ENCODE measurements at places on chromosomes 6 and 20.
A peak's percentile ranks its signal among the peaks of the same experiment; 100 is the strongest.

GRCh38 chr6:7201732-7202541 is 94.2 kb downstream of the RREB1 start:
- H3K27me3 ChIP-seq: no peaks in the 10 kb centered on the region
- H3K36me3 ChIP-seq: peaks cover 67% of the 10 kb centered on the region
- H3K27ac ChIP-seq: no peak overlapping the region
- H3K4me1 ChIP-seq: no peaks in the 10 kb centered on the region
- H3K4me3 ChIP-seq: no peak overlapping the region

DNA sequence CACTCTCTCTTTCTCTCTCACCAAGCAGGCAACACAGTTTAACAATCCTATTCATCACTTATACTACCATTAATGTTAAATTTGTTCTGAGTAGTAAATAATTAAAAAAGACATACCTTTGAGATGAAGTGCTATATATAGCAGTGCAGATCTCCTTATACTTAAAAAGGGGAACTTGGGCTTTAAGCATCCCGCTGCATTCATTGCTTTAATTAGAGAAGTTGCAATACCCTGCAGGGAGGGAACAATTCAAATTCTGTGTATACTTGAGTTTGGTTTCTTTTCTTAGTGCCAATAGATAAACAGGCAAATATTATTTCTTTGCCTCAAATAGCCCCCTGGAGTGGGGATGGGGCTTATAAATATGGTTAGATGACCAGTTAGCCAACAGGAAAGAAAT is 10.8 kb upstream of the ZBTB24 start:
- no peak overlapping the region for H3K4me3 ChIP-seq
- H3K27ac ChIP-seq: no peak overlapping the region
- H3K4me1 ChIP-seq: peaks cover 5% of the 10 kb centered on the region
- H3K36me3 ChIP-seq: no peaks in the 10 kb centered on the region

DNA sequence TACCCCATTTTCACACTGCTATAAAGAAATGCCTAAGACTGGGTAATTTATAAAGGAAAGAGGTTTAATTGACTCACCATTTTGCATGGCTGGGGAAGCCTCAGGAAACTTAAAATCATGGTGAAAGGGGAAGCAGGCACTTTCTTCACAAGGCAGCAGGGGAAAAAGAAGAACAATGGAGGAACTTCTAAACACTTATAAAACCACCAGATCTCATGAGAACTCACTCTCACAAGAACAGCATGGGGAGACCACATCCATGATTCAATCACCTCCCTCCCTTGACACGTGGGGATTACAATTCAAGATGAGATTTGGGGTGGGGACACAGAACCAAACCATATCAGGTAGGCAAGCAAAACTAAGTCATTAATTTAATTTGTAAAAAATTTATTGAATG is 343.2 kb downstream of the FRK start:
- no peak overlapping the region for H3K4me3 ChIP-seq
- H3K27me3 ChIP-seq: no peaks in the 10 kb centered on the region
- DNase-seq: no peak
- no peaks in the 10 kb centered on the region for H3K4me1 ChIP-seq

- no peaks in the 10 kb centered on the region for H3K4me1 ChIP-seq
- peak overlapping the region; percentile 57 for H3K27ac ChIP-seq
- no peak overlapping the region for H3K4me3 ChIP-seq
- H3K36me3 ChIP-seq: peaks cover 71% of the 10 kb centered on the region
- no peak for DNase-seq
These were observed 84.8 kb upstream of the MPC1 start for GRCh38 chr6:166467436-166468000.

- H3K4me3 ChIP-seq: no peak overlapping the region
- no peaks in the 10 kb centered on the region for H3K27me3 ChIP-seq
- no peak overlapping the region for H3K27ac ChIP-seq
- H3K4me1 ChIP-seq: no peaks in the 10 kb centered on the region
- no peaks in the 10 kb centered on the region for H3K36me3 ChIP-seq
These were observed 80.9 kb downstream of the EPB41L2 start for GRCh38 chr6:130982135-130982534.

GRCh38 chr6:16852671-16853070 is 91.4 kb upstream of the ATXN1 start:
- no peaks in the 10 kb centered on the region for H3K27me3 ChIP-seq
- DNase-seq: no peak
- peaks cover 17% of the 10 kb centered on the region for H3K4me1 ChIP-seq
- no peak overlapping the region for H3K4me3 ChIP-seq
- H3K27ac ChIP-seq: no peak overlapping the region

- no peak overlapping the region for H3K27ac ChIP-seq
- H3K36me3 ChIP-seq: peaks cover 4% of the 10 kb centered on the region
- no peaks in the 10 kb centered on the region for H3K27me3 ChIP-seq
- H3K4me3 ChIP-seq: no peak overlapping the region
- DNase-seq: no peak
These were observed 77.3 kb downstream of the DTD1 start for GRCh38 chr20:18665135-18665534.

DNA sequence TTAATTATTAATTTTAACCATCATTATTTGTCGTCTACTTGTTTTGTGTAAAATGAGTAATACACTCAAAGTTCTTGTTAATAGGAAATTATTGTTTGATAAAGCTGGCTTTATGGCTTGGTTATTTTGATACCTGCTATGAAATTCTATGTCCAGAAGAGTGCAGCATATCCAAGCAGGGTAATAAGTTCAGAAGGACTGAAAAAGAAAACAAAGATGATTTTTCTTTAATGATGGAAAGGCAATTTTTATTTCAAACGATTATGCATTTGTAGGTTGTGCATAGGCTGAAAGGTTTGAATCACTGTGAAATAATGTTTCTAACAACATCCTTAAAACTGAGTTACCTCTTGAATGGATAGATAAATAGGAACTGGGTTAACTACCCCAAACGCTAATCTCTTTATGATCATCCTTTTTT is 1.4 kb upstream of the MAN1A1 start:
- no peaks in the 10 kb centered on the region for H3K36me3 ChIP-seq
- H3K4me1 ChIP-seq: peaks cover 13% of the 10 kb centered on the region
- peak; percentile 61 for DNase-seq
- H3K27me3 ChIP-seq: no peaks in the 10 kb centered on the region

- no peaks in the 10 kb centered on the region for H3K27me3 ChIP-seq
- no peak overlapping the region for H3K4me3 ChIP-seq
- H3K27ac ChIP-seq: no peak overlapping the region
- peaks cover 6% of the 10 kb centered on the region for H3K4me1 ChIP-seq
- no peaks in the 10 kb centered on the region for H3K36me3 ChIP-seq
These were observed 227.4 kb upstream of the PLN start for GRCh38 chr6:118320652-118321051.

- peaks cover 20% of the 10 kb centered on the region for H3K36me3 ChIP-seq
- peak; percentile 34 for DNase-seq
- H3K27ac ChIP-seq: peak overlapping the region; percentile 77
- H3K4me3 ChIP-seq: peak overlapping the region; percentile 94
- peaks cover 26% of the 10 kb centered on the region for H3K4me1 ChIP-seq
These were observed 1.9 kb downstream of the RAB32 start for GRCh38 chr6:146545581-146545980.

DNA sequence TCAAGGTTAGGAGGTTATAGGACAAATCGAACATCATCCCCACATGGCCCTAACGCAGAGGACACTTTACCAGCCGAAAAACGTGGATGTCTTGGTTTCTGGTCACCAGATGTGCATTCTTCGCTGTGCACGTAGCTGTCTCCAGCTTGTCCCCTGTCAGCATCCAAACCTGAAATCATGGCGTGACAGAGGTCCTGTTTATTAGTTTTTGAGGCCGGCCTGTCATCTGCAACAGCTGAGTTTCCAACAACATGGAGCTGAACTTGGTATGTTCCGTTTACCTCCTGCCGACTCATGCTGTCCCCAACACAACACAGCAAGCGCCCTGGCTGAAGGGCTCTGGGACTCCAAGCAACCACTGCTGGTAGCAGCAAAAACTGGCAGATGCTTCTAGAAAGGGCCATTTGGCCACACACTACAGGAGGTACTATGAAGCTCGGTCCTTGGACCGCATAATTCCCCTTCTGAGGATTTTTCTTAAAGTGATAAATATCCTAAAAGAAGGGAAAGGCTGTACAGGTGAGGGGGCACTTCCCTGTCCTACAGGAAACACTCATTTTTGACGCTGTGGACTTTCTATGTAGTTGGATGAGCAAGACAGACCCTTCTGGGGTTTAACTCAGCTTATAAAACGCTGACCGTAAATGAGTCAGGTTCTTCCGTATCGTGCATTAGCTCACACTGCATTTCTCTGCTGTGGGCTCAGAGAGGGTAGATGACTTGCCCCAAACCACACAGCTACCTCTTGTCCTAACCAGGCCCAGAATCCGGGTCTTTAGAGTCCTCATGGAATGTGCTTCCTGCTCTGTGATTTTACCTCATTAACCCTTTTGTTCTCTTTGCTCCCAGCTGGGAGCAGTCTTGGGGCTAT is 79.7 kb upstream of the NFATC2 start:
- H3K4me3 ChIP-seq: no peak overlapping the region
- H3K27ac ChIP-seq: no peak overlapping the region
- no peaks in the 10 kb centered on the region for H3K27me3 ChIP-seq

- peak overlapping the region; percentile 15 for H3K27ac ChIP-seq
- DNase-seq: no peak
- H3K36me3 ChIP-seq: peaks cover 12% of the 10 kb centered on the region
- H3K27me3 ChIP-seq: no peaks in the 10 kb centered on the region
- H3K4me3 ChIP-seq: no peak overlapping the region
These were observed 28.1 kb downstream of the PTPN1 start for GRCh38 chr20:50538276-50538675.

DNA sequence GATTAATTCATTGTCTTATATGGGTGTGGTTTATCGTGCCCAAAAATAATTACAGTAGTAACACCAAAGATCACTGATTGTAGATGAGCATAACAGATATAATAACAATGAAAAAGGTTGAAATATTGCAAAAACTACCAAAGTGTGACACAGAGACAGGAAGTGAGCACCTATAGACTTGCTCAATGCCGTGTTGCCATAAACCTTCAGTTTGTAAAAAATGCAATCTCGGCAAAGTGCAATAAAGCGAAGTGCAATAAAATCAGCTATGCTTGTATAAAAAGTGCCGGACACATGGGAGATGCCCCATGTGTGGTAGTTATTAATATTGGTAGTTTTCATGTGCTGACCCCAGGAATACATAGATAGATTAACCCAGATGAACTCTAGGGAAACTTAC is 192.6 kb downstream of the NRN1 start:
- H3K27ac ChIP-seq: no peak overlapping the region
- no peak overlapping the region for H3K4me3 ChIP-seq
- peaks cover 10% of the 10 kb centered on the region for H3K27me3 ChIP-seq
- H3K36me3 ChIP-seq: no peaks in the 10 kb centered on the region
- no peaks in the 10 kb centered on the region for H3K4me1 ChIP-seq

DNA sequence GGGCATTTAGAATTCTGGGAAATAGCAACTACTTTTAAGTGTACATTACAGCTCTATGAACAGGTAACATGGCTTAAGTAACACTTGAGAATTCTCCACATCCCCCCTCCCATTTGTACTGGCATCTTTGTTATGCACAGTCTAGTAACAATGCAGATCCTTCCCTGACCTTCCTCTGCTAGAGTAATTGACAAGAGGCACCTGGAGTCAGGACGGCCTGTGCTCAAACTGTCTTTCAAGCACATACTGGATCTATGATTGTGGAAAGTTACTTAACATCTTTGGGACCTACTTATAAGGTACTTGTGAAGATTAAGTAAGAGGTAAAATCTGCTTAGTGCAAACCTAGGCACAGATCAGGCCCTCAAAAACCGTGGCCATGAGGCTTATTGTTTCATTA is 21.9 kb upstream of the GSTA3 start:
- no peak overlapping the region for H3K4me3 ChIP-seq
- no peak overlapping the region for H3K27ac ChIP-seq
- H3K27me3 ChIP-seq: no peaks in the 10 kb centered on the region
- peaks cover 12% of the 10 kb centered on the region for H3K4me1 ChIP-seq
- no peak for DNase-seq

GRCh38 chr6:138235205-138235604 is 16.9 kb upstream of the PBOV1 start:
- DNase-seq: no peak
- H3K27ac ChIP-seq: no peak overlapping the region
- no peaks in the 10 kb centered on the region for H3K36me3 ChIP-seq
- H3K4me1 ChIP-seq: no peaks in the 10 kb centered on the region
- no peaks in the 10 kb centered on the region for H3K27me3 ChIP-seq

DNA sequence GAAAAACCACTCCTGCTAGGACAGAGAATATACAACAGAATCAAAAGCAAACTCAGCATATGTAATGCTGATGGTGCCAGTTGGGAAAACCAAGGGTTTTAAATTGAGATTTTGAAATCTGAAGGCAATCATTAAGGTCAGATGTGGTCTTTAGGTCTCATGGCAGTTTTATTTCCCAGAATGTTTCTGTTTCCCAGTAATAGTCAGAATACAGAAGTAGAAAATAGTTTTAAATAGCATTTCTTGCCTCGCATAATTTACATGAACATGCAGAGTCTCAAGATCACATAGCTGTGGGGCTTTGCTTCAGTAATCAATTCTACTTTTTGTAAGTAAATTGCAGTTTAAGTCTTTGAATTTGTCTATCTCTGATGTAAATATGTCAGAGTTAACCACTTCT is 58.1 kb downstream of the RNF144B start:
- H3K27me3 ChIP-seq: no peaks in the 10 kb centered on the region
- no peak overlapping the region for H3K27ac ChIP-seq
- H3K4me1 ChIP-seq: peaks cover 11% of the 10 kb centered on the region
- H3K36me3 ChIP-seq: peaks cover 34% of the 10 kb centered on the region
- DNase-seq: no peak

DNA sequence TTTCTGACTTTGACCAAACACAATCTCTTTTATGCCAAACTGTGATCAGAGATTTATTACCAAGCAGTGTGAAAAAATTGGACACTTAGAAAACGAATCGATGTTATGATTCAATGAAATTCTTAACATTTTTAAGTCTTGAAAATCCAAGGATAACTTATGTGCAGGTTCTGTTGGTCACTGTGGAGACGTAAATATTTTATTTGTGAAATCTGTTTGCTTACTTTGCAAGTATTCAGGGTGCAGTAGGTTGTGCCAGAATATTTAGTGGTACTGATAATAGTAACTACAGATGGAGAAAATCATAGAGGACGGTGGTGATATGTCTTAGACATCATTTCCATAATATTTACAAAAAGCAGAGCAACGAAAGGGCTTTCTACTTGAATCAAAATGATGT is 97.3 kb downstream of the BMP2 start:
- H3K36me3 ChIP-seq: no peaks in the 10 kb centered on the region
- H3K4me1 ChIP-seq: peaks cover 16% of the 10 kb centered on the region
- no peak for DNase-seq
- H3K27ac ChIP-seq: no peak overlapping the region

- H3K27me3 ChIP-seq: no peaks in the 10 kb centered on the region
- H3K36me3 ChIP-seq: no peaks in the 10 kb centered on the region
- no peak overlapping the region for H3K4me3 ChIP-seq
- H3K27ac ChIP-seq: no peak overlapping the region
These were observed 176.0 kb upstream of the NT5E start for GRCh38 chr6:85273870-85274269.

GRCh38 chr20:19577692-19578091 is 180.4 kb upstream of the RIN2 start:
- no peaks in the 10 kb centered on the region for H3K4me1 ChIP-seq
- H3K27me3 ChIP-seq: peaks cover 7% of the 10 kb centered on the region
- no peak for DNase-seq
- no peak overlapping the region for H3K27ac ChIP-seq
- no peaks in the 10 kb centered on the region for H3K36me3 ChIP-seq
- no peak overlapping the region for H3K4me3 ChIP-seq

- peaks cover 16% of the 10 kb centered on the region for H3K36me3 ChIP-seq
- peak; percentile 58 for DNase-seq
- H3K27me3 ChIP-seq: no peaks in the 10 kb centered on the region
- peaks cover 15% of the 10 kb centered on the region for H3K4me1 ChIP-seq
- peak overlapping the region; percentile 20 for H3K27ac ChIP-seq
- H3K4me3 ChIP-seq: no peak overlapping the region
These were observed 27.9 kb downstream of the SDCBP2 start for GRCh38 chr20:1301031-1301529.
